Neural progenitor cell (in vitro differentiated cells): ENCODE measurements at places on chromosomes 3 and 15. TPM values are rescaled to one million over a fixed set of nuclear protein-coding genes. Genes with fewer than 3 reads are reported as not detected.

DNA sequence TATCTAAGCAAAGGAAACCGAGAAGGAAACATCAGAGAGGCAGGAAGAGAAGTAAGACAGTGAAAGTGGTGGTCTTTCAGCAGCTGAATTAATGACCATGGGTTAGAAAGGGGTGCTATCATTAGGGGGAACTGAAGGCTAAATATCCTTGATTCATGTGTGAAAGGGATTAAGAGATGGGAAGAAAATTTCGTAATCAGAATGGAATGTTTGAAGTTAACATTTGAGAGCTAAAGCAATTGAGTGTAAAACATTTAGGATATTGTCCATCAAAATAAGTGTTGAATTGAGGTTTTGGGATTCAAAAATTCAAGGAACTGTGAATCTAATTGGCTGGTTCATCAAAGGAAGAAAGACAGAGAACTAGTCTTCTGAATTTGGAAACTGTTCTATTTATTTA is 4.1 kb upstream of the ECT2 start:
- DNase-seq: no peak

- peak; percentile 75 for DNase-seq
Measured at GRCh38 chr3:161104561-161105551, at the start of gene B3GALNT1. B3GALNT1 (minus strand) TSS chr3:161105349; CDS start chr3:161086754, 18,595 bp downstream.

DNA sequence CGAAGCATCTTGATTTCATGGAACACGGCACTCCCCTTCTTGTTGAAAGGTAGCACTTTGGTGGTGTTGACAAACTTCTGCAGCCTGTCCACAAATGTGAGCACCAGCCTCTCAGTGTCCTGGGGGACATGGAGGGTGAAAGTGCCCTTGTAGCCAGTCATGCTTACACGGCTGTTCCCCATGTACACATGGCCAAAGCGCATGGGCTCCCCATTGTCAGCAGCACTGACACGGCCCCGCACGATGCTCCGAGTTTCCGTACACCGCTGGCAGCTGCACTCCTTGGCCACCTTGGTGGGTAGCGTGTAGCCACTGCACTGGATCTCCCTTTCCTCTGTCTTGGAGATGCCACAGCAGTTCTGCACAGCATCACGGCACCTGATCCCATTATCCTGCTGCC is 12.7 kb downstream of the CILP start:
- DNase-seq: no peak

RPN1 gene
- total RNA-seq: 186 and 214 TPM in 2 replicates

GRCh38 chr3:166123576-166123975 is 286.4 kb upstream of the BCHE start:
- DNase-seq: no peak

DNA sequence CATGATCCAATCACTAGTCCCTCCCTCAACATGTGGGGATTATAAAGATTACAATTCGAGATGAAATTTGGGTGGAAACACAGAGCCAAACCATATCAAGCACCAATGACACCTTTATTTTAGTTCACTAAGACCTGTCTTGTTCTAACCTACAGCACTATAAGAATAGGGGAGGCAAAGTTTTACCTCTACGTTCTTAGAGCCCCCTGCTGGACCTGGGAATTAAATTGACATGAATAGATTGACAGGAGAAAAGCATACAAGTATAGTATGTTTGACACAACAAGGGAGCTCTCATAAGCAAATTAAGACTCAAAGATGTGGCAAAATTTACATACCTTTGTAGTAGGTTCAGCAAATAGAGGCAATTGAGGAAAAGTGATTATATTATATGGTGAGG is 974.4 kb upstream of the ALCAM start:
- DNase-seq: no peak

- DNase-seq: no peak
Measured at GRCh38 chr15:52236013-52236412, 44.8 kb upstream of the GNB5 start.

DNA sequence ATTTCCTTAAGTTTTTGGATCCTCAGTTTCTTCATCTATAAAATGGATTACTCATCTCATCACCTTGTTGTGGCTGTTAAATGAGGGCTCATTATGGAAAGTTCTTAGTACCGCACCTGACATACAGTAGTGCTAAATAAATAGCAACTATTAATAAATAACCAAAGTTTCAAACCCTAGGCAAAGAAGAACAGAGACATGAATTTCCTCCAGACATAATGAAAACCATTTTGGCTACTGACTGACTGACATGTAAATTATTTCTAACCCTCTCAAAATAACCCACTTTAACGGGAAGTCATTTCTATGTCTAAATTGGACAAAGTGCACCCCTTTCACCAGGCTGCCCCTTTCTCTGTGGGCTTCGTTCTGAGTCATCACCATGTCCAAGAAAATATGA is 17.4 kb upstream of the KLHL6 start:
- no peak for DNase-seq

PATL2 gene
- total RNA-seq: 0.68 TPM in 1 of 2 replicates, not detected in the other

DNA sequence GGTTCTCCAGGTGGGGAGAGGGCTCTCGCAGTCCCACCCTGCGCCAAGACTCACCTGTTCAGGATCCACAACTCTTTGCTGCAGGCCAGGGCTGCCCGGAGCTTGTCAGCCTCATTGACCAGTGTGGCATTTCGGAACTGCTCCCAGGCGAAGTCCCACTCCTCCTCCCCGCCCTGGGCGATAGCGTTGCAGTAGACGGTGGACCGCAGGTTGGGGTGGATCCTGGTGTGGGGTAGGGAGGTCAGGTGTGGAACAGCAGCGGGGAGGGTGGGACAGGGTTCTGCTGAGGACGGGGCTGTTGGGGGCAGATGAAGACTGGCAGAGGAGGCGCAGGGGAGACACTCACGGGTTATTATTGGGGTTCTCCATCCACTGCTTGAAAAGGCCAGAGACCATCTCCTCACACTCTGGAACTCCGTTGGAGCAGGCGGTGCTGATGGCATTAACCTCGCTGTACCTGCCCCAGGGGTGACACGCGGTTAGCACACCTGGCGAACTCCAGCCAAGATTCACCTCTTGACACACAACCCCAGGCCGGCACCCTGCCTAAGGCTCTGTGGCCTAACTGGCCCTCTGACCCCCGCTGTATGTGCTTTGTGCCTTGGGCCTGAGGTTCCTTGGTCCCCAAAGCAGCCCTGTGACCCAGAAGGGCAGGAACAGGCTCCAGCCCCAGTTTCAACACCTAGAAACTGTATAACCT is 16.1 kb downstream of the MESP2 start:
- DNase-seq: no peak

DNA sequence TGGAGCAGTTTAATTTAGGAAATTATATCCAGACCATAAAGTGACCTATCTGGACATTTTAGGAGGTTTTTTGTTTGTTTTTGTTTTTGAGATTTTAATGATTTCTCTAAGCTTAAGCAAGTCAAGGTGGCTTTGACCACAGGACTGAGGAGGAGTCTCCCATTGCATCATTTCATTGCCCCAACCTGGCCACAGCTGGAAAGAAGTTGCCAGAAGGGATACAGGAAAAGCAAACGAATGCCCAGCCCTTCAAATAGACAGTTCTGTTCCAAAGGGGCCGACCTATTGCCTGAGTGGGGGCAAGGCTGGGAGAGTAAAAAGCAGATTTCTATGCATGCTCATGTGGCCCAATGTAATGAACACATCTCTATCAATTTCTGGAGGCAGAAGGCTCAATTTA is 12.0 kb upstream of the ONECUT1 start:
- DNase-seq: no peak

DNA sequence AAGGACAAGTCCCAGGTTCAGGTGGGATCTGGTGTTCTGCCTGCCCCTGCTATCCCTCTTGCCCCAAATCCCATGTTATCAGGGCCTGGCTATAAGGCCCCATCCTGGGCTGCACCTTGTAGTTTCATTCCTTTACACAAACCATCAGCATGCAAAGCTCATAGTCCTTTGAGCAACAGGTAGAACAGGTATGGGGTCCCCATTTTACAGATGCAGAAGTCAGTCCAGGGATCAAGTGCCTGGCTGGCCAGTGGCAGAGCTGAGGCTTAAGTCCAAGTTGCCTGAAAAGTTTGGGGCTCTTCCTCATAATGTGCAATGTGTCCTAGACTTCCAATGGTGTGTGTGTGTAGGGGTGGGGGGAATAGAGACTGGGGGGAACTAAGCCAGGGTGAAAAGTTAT is 11.9 kb downstream of the RBPMS2 start:
- no peak for DNase-seq

- no peak for DNase-seq
Measured at GRCh38 chr15:31660816-31661215, 334.2 kb downstream of the KLF13 start.

- no peak for DNase-seq
Measured at GRCh38 chr15:64045101-64045435, 1.2 kb downstream of the DAPK2 start.

DNA sequence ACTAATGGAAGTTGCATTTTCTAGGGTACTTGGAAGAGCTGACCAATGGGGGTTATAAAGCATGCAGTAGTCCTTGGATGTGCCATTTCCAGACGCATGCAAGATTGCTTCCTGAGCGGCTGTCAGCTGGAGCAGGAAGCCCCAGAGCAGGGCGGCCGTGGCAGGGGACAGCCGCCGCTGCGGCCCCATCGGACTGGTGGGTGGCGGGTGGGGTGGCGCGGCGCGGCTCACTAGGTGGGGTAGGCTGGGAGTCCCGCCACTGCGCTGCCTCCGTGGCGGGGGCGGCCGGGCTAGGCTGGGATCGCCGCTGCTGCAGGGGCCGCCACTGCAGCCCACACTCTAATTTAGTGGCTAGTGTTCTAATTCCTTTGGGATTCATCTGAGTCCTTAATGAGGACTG is 56.5 kb upstream of the FGF7 start:
- DNase-seq: no peak

USP50 gene
- 0.46 TPM in 1 of 2 replicates, not detected in the other for total RNA-seq

- no peak for DNase-seq
Measured at GRCh38 chr15:97947465-97948260, 12.8 kb upstream of the ARRDC4 start.

DNA sequence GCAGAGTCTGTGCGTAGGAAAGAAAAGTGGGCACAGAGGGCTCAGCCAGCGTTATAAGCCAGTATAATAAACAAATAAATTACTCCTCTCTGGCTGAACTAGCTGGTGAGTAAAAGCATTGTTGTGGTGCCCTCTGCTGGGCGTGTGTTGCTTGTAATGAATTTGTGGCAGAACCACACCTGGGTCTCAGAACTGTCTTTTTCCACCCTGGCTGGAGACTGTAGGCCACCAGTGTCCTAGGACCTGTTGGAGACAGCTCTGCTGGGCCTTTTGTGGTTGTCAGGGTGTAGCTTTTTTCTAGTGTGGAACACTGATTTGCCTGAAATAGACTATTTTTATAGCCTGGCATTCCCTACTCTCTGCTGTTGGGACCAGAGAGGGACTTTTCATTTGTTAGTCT is 130.5 kb upstream of the EIF1B start:
- DNase-seq: peak; percentile 79

- no peak for DNase-seq
Measured at GRCh38 chr3:147312786-147313280, 93.5 kb downstream of the ZIC4 start.

DNA sequence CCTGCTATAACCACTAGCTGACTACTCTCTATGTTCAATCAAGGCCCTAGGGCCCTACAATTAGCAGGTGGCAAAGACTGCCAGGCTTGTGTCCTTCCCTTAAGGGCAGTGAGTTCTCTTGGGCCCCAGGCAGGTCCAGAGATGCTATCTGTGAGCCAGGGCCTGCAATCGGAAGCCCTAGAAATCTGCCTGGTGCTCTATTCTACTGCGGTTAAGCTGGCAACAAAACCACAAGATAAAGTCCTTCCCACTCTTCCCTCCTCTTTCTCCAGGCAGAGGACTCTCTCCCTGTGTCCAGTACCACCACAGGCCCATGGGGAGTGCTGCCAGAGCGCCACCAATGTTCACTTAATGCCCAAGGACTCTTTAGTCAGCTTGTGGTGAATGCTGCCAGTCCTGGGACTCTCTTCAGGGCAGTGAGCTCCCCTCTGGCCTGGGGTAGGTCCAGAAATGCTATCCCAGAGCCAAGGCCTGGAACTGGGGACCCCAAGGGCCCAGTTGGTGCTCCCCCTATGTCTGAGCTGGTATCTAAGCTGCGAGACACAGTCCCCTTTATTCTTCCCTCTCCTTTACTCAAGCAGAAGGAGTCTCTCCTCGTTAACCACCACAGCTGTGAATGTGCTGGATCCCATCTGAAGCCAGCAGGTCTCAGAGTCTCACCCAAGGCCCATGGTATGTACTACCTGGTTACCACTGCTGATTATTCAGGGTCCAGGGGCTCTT is 34.7 kb downstream of the XXYLT1 start:
- no peak for DNase-seq

GRCh38 chr3:127706785-127707351 is 34.1 kb downstream of the ABTB1 start:
- no peak for DNase-seq

- DNase-seq: no peak
Measured at GRCh38 chr15:39887832-39888231, 32.2 kb downstream of the GPR176 start.

DNA sequence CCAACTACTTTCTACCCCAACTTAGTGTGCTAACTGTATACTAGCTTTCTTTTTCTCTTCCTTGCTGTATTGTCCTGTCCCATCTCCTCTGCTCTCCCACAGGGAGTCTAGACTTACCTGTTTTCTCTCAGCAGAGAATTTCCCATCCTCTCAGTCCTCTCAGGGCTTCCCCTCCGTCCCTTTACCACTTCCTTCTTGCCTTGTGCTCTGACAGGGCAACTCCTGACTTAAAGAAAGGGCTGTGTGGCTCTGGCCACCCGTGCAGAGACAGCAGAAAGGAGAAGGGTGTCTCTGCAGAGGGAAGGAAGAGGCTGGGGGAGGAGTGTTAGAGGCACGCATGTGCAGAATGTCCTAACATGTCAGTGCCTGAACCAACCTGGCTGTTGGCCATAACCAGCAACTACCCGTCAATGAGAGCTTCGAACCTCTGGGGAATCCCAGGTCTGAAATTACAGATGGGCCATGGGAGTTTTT is at the start of gene GCSAM:
TSS of gene GCSAM (minus strand) at position 274 of the 474 bp plus-strand sequence. CDS start at position 146, 128 bp downstream.
- DNase-seq: no peak

DNA sequence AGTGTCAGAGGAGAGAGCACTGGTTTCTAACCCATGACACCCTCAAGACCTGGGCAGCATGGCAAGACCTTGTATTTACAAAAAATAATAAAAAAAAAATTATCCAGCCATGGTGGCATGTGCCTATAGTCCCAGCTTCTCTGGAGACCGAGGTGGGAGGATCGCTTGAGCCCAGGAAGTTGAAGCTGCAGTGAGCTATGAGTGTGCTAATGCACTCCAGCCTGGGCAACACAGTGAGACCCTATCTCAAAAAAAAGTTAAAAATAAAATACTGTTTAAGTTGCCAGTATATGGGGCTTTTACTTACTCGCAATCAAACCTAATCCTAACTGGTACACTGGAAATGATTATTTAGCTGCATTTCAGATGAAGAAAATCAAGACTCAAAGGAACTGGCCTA is 20.2 kb downstream of the ILDR1 start:
- no peak for DNase-seq

FAM227B gene
- 13.0 and 25.1 TPM in 2 replicates for total RNA-seq

DNA sequence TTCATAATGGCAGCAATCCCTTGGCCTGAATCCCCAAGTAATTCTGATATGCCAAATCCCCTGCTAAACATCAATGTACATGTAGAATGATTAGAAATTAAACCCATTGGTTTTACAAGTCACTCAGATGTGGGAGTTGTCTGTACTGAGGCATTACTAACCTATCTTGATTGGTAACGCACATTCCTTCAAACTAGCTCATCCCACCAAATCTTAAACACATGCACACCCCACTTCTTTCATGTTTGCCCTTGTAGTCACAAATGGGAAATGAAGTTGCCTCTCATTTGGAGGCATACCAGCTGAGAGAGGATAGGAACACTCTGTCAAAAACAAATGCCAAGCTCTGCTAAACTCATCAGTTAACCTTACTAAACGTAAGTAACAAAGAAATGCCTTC is 29.1 kb upstream of the MAN2C1 start:
- DNase-seq: no peak

- no peak for DNase-seq
Measured at GRCh38 chr15:100220058-100220768, 121.6 kb downstream of the ADAMTS17 start.

- peak; percentile 60 for DNase-seq
Measured at GRCh38 chr3:12286927-12287726, 1.7 kb upstream of the PPARG start.
